ENCODE measurements at places on chromosomes 7 and 10.

DNA sequence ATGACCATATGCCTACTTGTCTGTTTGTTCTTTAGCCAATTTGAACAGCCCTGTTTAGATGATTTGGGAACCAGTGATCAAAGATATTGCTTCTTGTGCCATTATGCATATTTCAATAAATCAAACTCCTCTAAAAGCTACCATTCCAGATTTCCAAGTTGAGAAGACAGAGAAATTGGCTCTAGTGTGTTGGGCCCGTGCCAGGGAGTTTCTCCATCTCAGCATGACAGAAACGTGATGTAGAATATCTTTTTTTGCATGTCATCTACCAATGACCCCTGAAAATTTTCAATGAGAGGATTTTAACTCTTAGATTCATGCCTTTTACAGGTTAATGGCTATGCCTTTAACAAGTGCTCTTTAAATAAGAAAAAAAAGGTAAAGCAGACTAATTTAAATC lies 50.7 kb upstream of the CABCOCO1 start:
- peak; percentile 38 for DNase-seq

DNA sequence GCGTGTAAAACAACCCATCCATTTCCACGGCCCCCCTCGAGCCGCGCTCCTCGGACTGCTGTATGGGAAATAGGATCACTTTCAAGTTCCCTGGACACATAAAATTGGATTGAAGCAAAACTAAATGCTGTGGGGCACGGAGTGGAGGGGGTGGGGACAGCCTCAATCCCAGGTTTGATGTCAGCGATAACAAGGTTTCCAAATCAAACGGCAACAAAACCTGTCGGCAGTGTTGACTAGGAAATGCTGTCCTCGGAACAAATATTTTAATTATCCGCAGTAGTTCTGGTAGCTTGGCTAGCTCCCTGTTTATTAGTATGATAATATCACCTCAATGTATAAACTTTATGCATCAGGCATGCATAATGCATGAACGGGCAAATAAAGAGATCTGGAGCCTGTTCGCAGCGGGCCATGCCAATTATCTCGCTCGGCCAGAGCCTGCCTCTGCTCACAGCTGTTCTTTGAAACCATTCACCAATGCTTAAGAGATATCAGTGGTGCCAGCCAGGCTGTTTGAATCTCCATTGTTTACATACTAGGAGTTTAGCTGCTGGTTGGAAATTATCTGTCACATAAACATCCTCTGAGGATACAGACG lies 161.1 kb downstream of the PAXIP1 start:
- peak; percentile 67 for DNase-seq

DNA sequence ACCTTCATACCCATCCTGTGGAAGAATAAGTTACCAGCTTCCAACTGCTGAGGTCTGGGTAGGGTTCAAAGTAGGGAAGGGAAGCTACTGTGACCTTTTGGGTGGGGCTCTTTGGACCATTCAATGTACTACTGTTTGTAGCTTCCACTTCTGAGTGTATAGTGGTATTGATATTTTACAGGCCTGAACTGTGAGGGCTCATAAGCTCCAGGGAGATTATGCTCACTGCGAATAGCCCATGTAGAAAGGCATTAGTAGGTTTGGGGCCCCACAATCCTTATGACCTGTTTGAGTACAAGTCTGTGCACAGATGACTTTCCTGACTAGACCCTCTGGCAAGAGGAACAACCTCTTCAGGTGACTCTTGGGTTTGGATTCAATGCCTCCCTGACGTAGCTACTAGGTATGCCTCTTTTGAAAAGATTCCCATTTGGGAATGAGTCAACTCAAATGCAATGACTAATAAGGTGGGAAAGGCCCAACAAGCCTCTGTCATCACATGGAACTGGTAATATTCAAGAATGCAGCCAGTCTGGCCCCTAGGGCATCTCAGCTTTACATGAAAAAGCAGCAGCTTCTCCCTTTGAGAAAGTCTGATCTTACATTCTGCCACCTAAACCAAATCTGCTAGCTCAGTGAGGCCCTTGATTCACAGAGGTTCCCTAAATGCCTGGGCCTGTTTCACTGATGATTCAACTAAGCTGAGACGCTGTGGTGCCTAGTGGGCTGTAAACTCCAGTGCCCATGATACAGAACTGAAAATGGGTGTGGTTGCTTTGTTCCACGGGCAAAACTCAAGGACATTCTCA lies 79.8 kb downstream of the ABI1 start:
- no peak for DNase-seq

DNA sequence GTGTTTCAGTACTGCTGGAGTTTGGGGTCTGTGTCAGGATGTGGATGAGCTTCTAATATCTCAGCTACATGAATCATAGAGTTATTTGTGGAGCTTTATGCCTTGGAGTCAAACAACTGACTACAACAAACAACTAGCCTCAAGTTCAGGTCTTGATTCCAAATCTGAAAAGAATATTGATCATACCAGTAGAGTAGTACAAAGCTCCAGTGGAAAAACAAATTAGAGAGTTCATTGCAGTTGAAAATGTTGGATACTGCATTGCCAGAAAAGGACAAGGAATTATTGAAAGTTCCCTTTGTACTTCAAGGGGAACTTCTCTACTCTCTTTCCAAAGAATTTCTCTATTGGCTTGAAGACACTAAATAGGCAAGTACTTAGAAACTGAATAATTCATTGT lies 117.6 kb upstream of the CTTNBP2 start:
- DNase-seq: no peak

- DNase-seq: no peak
These were observed 60.4 kb downstream of the FAM53B start for GRCh38 chr10:124683814-124684213.

DNA sequence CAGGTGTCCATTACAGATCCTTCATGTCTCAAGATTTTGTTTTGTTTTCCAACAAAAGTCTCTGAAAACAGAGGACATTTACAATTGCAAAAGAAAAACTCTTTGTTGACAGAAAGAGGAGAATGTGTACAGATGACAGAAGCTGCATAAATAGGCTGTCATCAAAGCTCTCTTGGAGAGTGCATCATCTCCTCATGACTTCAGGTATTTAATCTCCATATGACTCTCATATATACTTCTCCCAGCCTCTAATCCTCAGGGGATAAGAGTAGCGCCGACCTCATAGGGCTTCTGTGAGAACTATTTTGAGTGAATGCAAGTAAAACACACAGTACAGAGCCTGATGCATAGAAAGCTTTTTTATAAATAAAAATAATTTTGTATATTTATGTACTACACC lies 48.1 kb upstream of the SEPTIN7 start:
- DNase-seq: no peak

GRCh38 chr10:104300002-104300735 lies 31.2 kb downstream of the GSTO2 start:
- DNase-seq: peak; percentile 86

GRCh38 chr7:20816372-20816959 lies 29.8 kb upstream of the SP8 start:
- DNase-seq: peak; percentile 42

DNA sequence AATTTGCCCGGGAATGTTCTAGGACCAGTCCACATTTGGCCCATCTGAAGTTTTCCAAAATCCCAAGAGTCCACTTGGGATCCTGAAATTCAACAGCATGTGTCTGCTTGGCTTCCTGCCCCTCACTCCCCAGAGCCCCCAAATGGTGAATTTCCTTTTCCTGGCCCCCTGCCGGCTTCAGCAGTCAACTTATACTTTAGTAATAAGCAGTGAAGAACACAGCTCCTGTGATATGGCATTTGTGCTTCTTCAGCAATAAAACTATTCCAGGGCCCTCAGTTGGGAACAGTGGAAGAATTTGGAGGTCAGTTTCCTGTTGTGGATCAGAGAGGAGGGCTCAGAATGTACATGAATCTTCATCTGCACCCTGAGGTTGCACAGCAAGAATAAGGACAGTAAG lies 51.1 kb downstream of the PRF1 start:
- DNase-seq: peak; percentile 80

GRCh38 chr7:129831424-129832058 lies 121.2 kb downstream of the UBE2H start:
- peak; percentile 47 for DNase-seq

- no peak for DNase-seq
These were observed 1126.4 kb upstream of the GHITM start for GRCh38 chr10:83012866-83013265.

DNA sequence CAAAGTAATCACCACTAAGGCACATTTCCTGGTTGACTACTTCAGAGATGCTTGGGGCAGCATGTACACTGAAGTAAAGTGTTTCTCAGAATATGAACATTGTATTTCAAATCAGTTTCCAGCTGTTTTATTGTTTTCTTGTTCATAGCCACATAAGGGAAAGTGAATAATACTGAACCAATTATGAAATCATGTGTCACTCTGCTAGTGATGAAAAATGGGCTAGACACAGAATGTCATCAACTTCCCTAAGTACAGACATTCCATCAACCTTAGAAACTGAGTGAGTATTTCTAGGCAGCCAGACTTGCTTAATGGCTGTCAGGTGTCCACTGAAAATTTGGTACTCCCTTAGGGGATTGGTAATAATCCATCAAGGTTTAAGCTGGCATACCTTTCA lies 603.5 kb downstream of the ARL4A start:
- no peak for DNase-seq

- no peak for DNase-seq
These were observed 16.3 kb downstream of the CYTH3 start for GRCh38 chr7:6256109-6256483.

GRCh38 chr7:1748076-1748838 lies 78.2 kb downstream of the ELFN1 start:
- DNase-seq: no peak

- DNase-seq: no peak
These were observed 145.9 kb upstream of the WDR11 start for GRCh38 chr10:120705309-120705708.

DNA sequence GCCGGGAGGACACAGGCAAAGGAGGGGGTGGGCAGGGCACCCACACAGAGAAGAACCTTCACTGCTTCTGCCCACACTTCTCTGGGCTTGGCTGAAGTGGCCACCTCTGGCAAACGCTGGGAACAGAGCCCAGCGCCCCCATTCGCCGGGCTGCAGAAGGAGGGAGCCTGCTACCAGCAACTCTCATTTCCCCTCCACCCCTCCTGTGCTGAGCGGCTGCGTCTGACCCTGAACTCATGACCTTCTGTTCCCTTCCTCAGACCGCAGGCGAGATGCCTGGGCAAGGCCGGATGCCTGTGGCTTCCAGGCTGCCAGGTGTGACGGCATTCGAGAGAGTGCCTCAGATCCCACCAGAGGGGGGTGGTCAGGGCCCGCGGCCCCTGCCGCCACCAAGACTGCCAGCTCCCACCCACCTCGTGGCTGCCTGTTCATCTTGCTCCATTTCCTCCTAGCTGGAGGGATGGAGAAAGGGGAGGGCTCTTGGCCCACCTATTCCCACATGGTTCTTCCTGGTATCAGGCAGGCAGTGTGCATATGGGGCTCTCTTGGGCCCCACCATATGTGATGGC lies 19.8 kb downstream of the DNAJB12 start:
- DNase-seq: no peak

- DNase-seq: no peak
These were observed 80.5 kb downstream of the CCNY start for GRCh38 chr10:35416619-35417312.

GRCh38 chr7:137151041-137151689 lies 192.4 kb downstream of the PTN start:
- DNase-seq: no peak

DNA sequence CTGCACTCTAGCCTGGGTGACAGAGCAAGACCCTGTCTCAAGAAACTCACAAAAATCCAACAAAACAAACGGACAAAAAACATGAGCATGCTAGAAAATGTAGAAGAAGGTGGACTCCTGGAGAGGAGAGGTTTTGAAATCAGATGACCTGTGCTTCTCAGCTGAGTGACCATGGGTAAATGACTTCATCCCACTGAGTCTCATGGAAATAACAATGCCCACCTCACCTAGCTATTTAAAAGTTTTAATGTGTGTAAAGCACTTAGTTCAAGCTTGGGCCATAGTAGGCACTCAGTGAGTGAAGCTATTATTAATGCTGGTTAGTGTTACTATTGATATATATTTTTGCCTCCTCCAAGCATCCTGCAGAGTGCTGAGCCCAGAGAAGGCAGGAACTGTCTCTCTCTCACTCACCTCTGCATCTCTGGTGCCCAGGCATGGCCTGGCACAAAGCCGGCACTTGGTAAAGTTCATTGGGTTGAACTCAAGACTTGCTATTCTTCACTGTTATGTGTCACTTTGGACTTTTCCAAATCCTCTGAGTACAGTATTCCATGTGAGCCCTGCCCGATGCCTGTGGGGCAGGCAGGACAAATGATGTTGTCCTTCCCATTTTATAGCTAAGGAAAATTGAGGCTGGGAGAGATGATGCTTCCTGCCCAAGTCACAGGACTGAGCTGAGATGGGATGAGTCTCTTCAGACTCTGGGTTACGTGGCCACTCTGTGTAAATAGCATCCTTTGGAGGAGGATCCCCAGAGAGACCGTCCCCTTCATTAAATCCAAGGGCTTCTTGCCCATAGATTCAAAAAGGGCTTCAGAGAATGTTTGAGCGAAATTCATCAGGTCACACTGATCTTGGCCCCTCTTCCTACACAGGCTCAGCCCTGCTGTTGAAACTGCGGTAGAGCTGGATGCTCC lies 81.4 kb upstream of the EMX2 start:
- no peak for DNase-seq

GRCh38 chr10:61313460-61313859 lies 139.7 kb downstream of the TMEM26 start:
- DNase-seq: no peak

DNA sequence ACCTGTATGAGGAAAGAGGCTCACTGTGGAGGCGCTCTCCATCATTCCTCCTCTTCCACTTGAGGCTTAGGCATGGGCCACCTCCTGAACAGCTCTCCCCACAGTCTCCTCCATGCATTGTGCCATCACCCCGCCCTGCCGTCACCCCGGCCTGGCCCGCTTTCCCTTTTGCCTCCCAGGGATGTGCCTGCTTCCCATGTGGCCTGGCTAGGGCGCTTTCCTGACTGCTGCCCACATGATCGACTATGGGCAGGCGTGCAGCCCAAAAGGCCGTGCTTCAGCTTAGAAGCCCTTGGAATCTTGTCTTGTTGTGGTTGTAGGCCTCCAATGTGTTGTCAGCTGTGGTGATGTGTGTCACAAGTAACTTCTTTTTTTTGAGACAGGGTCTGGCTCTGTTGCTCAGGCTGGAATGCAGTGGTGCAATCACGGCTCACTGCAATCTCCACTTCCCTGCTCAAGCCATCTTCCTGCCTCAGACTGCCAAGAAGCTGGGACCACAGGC lies 1.8 kb upstream of the ACTR3C start:
- peak; percentile 84 for DNase-seq

DNA sequence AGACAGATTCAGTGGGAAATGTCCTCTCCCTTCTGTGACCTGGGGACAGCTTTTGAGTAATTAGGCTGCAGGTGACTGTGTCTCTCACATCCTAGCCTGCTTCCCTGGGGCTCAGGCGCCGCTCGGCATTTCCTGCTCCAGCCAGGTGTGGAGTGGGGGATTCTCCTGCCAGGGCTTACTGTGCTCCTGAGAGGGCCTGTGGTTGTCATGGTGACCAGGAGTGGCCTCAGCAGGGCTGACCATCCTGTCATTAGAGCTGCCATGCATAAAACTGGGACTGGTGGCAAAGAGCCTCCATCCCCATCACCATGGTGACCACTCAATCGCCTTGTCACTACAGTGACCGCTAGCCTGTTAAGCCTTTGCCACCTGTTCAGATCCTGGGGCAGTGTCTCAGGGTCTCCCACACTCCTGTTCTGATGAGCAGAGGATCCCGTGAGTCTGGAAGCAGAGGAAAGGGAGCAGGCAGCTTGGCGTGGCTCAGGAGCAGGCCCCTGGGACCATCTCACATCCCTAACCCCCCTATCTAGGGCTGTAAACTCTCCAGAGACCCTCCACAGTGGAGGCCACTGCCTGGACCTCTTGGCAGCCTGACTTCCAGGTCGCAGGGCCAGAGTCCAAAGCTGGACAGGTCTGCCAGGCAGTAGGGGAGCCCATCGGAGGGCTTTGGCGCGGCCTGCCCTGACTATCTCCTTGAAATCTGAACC lies at the start of gene GCK:
TSS of gene GCK (minus strand) at position 154 of the 707 bp plus-strand sequence. CDS start 486 bp downstream, outside the sequence.
- DNase-seq: no peak

GRCh38 chr10:89992575-89992974 lies 291.2 kb downstream of the KIF20B start:
- DNase-seq: no peak
